CMK (cell line): ENCODE measurements at places on chromosomes 13 and 19.
A peak's percentile ranks its signal among the peaks of the same experiment; 100 is the strongest.

DNA sequence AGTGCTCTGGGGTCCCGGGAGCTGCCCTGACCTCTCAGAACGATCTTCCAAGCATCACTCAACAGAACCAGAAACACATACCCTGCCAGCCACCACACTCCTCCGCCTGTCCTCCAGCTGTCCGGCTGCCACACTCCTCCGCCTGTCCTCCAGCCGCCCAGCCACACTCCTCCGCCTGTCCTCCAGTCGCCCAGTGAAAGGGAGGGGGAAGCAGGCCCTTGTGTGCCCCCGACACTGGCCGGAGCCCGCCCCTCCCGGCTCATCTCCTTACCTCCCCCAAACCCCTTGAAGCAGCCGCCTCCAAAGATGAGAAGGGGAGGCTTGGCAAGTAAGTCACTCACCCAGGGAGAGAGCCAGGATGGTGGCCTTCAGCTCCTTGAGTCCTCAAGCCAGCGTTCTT is 40.2 kb downstream of the STK24 start:
- no peak for DNase-seq

GRCh38 chr19:30133803-30134202 is 191.8 kb downstream of the URI1 start:
- DNase-seq: no peak

- peak; percentile 87 for DNase-seq
Measured at GRCh38 chr19:48720613-48721296, 1.2 kb upstream of the MAMSTR start.

- no peak for DNase-seq
Measured at GRCh38 chr19:4352701-4353121, 9.3 kb downstream of the MPND start.

- DNase-seq: no peak
Measured at GRCh38 chr19:48121909-48122371, 11.3 kb upstream of the PLA2G4C start.
